HepG2 (cell line): ENCODE measurements at places on chromosomes 13 and 19. TPM values are rescaled to one million over a fixed set of nuclear protein-coding genes. Genes with fewer than 3 reads are reported as not detected.
A peak's percentile ranks its signal among the peaks of the same experiment; 100 is the strongest.

KIR3DL2 gene
- not detected in 2 replicates for total RNA-seq

GRCh38 chr13:51950722-51951121 is 60.5 kb downstream of the ATP7B start:
- DNase-seq, result no peak

GRCh38 chr19:38046254-38047048 is 139.4 kb downstream of the SIPA1L3 start:
- no peak for DNase-seq

DNA sequence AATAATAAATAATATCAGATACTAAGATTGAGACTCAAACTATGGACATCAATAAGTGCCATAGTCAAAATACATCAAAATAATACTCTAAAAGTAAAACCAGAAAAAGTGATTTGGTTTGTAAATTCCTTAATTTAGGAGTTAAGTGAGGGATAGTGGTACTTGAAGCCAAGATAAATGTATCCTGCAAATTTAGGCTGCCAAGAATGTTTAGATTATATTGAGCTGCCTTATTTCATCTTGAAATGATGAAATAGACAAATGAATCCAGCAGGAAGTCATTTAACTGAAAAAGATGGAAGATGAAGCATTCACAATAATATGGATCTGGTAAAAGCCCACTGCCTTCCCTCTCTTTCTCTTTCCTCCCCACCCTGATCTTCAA is 112.3 kb downstream of the LRCH1 start:
- no peak for DNase-seq

- no peak for DNase-seq
Observed at GRCh38 chr13:22703601-22704209, 477.1 kb upstream of the SGCG start.

DNA sequence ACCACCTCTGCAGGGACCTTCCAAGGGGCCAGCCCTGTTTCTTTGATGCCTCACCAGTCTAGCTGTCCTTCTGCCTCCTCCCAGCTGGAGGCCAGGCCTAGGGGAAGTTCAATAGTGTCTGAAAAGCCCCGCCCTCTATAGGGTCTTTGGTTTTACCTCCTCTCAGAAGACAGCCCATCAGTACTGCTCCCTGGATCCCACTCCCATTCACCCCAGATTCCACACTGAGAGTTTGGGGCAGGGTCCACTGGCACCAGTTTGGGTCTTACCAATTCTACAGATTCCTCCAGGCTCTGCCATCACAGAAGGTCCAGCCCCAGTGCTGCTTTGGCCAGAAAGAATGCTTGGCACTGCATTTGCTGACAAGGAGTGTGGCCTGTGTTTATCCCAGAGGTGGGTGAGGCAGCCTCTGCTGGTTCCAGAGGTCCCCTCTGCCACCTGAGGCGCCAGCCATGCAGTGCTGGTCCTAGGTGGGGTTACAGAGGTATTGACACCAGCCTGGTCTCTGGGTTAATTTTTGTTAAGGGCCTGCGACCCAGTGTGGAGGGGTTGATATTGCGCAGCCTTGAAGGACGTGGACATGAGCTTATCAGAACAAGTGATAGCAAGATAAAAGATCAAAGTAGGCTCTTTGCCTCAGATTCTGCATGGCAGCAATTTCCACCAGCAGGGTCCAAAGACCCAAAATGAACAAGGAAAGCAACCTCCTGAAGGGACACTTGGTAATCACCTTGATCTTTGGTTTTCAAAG is 41.4 kb upstream of the IGSF23 start:
- DNase-seq, result no peak

- no peak for DNase-seq
Observed at GRCh38 chr13:85997587-85997986, 198.4 kb upstream of the SLITRK6 start.

GRCh38 chr13:65856431-65856830 is 1373.7 kb downstream of the PCDH9 start:
- DNase-seq, result no peak

ZNF556 gene
- 28.6 and 41.2 TPM in 2 replicates for total RNA-seq

ZSCAN1 gene
- total RNA-seq, result not detected in 2 replicates

S1PR4 gene
- 0.07 TPM in 1 of 2 replicates, not detected in the other for total RNA-seq

DNA sequence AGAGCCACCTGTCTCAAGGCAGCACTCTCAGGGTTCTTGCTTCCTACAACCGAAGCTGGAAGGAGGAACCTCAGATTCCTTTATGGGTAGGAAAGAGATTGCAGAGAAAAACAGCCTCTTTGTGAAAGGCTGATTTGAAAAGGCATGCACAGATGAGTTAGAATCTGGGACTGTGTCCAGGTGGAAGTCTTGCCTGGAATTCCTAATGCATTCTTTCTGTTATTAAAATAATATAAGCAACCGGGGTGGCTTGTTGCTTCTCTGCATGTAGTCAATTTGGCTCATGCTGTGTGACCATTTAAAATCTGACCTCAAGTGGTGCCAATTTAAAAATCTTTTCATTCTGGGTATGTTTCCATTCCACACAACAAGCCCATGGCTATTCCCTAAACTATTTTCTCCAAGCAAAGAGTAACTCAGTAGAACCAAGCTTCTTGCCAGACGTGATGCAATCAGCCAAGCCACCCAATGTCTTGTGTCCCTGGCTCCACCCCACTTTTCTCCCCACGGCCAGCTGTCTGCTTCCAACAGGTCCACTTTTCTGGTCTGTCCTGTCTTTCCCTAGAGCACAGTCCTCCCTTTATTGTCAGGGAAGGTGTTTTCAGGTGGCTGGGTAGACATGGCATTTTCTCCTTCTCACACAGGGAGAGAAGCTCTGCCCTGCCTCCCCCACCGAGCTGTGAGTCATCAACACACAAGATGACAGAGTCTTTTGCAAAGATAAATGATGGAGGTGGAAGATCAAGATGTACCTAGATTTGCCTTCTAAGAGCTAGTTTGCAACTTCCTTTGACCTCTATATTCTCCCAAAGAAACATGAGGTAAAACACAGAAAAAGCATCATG is 394.3 kb downstream of the FOXO1 start:
- DNase-seq, result no peak

EXOC3L2 gene
- total RNA-seq, result not detected in 2 replicates

DNA sequence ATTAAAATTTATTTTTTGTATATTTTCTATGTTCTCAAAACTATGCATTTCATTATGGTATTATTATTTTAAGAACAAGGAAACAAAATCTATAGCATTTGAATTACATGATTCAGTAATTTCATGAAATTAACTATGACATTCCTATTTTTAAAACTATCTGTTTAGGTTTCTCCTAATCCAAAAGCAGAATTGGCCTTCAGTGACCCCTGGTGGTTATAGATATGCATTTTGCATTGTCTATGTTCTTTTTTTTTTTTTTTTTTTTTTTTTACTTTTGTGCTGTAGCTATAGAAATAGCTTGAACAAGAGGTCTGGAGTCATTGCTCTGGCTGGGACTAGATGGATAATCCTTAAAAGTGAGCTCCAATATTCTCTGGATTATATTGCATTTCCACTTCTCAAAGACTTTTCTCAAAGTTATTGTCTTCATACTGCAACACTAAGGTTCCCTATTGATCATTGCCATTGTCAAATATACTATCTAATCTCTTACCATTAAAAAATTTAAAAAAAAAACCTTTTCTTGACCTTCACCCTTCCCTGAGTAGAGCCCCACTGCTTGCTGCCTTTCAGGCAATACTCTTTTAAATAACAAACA is 15.9 kb upstream of the DNAJC3 start:
- peak; percentile 51 for DNase-seq

DNA sequence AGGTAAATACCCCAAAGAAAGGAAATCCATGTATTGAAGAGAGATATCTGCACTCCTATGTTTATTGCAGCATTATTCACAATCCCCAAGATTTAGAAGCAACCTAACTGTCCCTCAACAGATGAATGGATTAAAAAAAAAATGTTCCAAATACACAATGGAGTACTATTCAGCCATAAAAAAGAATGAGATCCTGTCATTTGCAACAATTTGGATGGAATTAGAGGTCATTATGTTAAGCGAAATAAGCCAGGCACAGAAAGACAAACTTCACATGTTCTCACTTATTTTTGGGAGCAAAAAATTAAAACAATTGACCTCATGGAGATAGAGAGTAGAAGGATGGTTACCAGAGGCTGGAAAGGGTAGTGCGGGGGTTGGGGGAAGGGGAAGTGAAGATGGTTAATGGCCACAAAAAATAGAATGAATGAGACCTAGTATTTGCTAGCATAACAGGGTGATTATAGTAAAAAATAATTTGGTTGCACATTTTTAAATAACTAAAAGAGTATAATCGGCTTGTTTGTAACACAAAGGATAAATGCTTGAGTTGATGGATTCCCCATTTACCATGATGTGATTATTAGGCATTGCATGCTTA is 9.7 kb upstream of the ZNF709 start:
- no peak for DNase-seq

GRCh38 chr19:46951171-46951986 is 68.3 kb upstream of the NPAS1 start:
- DNase-seq, result peak; percentile 75

DNA sequence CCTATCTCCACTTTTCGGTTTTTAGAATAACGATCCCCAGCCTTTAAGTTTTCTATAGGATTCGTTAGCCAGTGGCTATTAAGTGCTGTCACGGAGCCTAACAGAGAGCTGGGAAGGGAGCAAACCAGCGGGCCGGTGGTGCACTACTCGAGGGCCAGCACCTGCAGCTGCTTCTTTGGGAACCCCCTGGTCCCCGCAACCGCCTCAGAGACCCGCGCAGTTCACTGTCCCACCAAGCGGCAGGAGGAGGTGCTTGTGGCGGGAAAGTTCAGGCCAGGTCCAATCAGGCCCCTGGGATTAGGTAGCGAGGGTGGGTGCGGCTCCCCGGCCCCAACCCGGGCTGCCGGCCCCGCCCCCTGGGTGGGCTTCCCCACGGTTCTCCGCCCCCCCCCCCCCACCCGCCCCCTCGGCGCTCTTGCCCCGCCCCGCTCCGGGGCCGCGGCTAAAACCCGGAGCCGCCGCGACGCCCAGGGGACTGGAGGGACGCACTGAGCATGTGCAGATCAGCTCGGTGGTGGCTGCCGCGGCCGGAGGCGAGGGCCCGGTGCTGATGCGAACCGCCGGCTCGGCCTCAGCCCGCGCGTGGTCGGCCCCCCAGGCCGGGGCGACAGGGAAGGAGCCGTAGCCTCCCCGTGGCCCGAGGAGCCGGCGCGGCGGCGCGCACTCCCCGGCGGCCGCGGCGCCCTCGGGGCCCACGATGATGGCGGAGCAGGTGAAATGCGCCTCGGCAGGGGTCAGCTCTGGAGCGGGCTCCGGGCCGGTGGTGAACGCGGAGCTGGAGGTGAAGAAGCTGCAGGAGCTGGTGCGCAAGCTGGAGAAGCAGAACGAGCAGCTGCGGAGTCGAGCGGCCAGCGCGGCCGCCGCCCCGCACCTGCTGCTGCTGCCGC is at the start of gene SLAIN1:
SLAIN1 (plus strand) TSS at position 471 of the 887 bp plus-strand sequence; CDS start at position 698, 227 bp downstream.
- DNase-seq, result peak; percentile 15

DNA sequence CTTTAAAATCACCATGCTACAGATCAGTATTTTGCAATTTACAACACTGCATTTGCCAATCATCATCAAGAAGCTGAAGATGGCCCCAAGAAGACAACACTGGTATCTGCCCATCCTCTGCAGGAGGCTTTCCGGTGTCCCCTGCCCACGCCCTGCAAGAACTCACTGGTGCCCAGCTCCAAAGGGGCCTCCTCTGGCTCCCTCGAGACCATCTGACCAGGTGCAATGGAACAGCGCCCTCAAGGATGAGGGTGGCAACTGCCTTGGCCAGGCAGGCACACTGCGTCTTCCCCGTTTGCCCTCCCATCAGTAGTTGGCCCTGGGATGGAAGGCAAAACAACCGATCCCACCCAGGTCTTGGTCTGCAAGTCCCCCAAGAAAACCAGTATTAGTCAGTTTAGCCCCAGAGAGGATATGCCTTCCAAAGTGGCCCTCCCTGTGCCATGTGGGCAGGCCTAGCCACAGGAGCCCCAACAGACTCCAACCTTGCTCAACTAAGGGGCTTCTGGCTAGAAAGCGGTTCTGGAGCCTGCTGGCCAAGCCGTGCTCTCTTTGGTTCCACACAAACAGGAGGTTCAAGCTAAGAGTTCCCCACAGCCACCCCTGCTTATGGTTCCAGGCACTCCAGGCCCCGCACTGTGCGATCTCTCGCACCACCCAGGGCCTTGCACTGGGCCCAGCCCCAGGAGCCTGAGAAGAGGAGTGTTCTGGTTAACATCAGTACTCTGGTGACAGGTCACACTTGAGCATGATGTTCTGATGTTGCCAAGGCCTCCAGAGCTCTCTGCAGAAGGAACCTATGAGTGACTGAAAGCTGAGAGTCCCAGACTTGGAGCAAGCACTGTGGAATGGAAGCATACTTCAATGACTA is 4.7 kb downstream of the PCID2 start:
- no peak for DNase-seq

- DNase-seq, result no peak
Observed at GRCh38 chr13:104289400-104289799, 1223.2 kb upstream of the SLC10A2 start.

CRTC1 gene
- 1.3 and 2.0 TPM in 2 replicates for total RNA-seq
